ENCODE measurements at places on chromosomes 1 and 21.

DNA sequence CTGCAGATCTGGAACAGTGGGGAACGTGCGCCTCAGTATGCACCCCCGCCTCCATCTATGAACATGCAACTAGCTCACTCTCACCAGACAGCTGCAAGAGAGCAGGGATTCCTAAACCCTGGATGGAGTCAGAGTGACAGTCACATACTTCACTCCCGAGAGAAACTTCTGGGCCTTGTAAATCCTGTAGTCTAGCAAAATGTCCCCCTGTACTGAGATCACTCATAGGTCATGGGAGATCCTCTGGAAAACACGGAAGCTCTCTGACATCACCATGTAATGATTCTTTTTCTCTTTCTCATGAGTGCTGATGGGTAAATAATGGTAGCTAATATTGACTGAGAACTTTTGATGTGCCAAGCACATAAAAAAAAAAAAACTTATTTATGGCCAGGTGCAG lies 23.4 kb upstream of the TARDBP start:
- DNase-seq = no peak

DNA sequence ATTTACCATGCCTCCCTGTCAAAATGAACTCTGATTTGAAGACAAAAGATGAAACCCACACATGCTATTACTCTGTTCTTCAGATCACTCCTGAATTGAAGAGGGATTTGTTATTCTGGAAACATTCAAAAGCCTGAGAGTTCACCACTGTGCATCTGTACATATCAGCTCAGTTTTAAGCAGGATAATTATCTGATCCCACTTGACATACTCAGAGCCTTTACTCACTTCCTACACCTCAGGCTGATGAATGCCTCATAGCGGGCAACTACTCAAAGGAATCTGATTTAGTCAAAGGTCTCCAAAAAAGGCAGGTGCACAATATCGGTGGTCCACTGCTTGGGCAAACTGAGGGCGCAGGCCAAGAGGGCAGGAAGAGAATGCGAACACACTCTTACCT lies 47.5 kb upstream of the LPAR3 start:
- DNase-seq = no peak

DNA sequence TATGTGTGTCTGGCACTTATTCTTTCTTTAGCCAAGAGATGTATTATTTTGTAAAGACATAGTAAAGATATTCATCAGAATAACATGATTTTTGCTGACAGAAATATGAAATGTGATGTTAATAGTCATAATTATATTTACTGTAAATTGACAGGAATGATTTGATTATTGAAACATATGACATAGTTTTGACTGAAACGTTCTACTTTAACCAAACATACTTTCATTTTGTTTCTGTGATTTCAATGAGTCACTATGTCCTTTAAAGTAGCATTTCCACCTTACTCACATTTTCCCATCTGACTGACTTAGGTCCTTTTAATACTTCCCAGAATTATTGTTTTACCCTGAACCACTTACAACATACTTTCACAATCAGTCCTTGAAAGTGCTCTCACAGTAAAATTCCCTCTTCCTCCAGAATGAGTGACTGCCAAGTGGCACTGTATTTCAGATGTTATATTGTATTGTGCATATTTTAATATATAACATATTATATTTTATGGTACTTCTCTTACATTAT lies 437.9 kb downstream of the NCAM2 start:
- no peak for DNase-seq

DNA sequence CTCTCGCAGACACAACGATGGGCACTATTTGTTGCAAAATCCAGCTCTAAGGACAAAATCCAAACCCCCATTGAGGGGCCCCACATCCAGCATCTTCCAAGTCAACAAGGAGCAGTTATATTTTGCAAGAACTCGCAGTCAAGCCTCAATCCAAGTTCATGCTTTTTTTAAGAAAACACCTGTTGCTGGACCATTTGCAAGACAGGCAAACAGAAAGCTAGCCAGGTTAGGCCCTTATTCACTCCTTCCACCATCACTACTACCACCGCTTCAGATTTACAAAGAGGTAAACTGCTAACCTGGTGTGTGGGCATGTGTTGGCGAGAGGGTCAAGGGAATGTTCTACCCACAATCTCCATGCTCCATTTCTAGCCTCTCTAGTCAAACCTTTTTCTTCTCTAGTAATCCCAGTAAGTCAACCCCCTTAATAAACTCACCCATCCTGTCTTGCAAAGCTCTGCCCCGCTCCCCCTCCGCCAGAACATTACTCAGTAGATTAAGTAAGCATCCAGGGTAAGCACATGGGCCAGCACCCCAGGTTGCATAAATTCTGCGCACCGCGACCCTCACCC lies 703 bp downstream of the ERI3 start:
- no peak for DNase-seq

DNA sequence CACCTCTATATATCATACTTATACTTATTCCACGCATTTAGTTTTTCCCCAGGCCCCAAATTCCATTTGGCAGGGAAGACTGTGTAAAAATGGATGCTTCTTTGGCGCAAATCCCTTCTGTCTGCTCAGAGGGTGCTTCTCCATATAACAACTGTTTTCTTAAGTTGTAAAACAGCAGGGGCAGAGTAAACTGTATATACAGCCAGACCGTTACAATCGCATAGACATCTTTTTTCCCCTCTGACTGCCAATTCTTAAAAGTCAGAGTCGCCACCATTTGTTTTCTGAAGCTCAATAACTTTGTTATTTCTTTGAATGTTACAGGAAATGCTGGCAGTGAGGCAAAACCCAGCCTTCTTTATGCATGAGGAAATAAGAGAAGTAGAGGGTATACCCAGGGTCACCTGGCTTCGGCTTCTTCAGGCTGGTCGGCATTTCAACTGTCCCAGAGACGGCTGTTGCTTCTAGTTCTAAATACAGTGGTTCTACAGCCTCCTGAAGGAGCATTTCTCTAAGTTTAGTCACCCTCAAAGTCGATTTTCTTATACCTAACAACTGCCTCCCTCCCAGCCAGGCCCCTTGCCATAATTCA lies 188.4 kb downstream of the CLIC6 start:
- DNase-seq = no peak

Measured in kidney (tissue), 22 donors.